T-helper 2 cell treated with Interferon-gamma antibody and Interleukin-4, amounts not matched to agents 5 μg/mL and 100 μg/mL, for 36 hours (primary cell): ENCODE measurements at places on chromosomes 4 and X.

DNA sequence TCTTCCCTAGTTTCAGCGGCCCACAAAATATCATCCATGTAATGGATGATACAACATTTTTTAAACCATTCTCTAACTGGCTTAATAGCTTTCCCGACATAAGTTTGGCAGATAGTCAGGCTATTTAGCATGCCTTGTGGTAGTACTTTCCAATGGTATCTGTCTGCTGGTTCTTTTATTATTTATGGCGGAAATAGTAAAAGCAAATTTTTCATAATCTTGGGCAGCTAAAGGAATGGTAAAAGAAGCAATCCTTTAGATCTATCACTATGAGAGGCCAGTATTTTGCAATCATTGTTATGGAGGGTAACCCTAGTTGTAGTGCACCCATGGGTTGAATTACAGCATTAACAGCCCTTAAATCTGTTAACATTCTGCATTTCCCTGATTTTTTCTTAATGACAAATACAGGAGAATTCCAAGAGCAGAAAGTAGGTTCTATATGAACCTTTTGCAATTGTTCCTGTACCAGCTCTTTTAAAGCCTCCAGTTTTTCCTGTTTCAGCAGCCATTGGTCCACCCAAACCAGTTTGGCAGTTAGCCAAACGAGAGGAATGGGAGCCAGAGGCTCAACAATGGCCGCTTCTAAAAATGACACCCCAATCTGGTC, 14.3 kb upstream of the HSD17B11 start:
- no peak for DNase-seq

GRCh38 chrX:109710181-109710580, 22.9 kb downstream of the ACSL4 start:
- DNase-seq: no peak

DNA sequence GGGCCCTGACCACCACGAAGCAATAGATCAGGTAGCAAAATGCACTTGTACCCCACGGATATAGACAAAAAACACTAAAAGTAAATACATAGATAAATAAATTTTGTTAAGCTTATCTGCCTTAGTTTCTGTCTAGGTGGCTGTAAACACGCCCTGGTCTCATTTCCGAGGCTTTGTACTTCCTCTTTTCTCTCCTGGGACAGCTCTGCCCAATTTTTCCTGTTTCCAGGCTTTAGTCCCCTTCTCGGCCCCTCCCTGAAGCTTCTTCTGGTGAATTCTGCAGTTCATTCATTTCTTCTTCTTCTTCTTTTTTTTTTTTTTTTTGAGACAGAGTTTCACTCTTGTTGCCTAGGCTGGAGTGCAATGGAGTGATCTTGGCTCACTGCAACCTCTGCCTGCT, 73.4 kb upstream of the STOX2 start:
- DNase-seq: no peak

DNA sequence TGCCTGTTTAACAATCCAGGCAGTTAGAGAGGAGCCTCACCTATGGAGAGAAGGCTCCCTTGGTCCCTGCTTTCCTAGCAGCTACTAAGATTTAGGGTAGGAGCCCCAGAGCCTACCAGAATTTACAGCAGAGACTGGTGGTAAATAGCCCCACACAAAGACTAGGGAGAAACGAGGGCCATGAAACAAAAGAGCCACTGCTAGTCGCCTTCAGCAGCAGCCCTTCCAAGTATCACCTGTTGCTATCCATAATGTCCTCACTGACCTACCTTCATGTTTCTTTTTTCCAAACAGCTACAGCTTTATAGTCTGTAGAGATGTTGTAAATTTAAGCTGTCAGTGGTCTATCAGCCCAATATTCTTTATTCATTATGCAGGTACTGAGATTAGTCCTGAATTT, 25.3 kb downstream of the ARHGEF6 start:
- DNase-seq: no peak

- DNase-seq: no peak
These were observed 42.8 kb downstream of the CUL4B start for GRCh38 chrX:120517936-120518335.

DNA sequence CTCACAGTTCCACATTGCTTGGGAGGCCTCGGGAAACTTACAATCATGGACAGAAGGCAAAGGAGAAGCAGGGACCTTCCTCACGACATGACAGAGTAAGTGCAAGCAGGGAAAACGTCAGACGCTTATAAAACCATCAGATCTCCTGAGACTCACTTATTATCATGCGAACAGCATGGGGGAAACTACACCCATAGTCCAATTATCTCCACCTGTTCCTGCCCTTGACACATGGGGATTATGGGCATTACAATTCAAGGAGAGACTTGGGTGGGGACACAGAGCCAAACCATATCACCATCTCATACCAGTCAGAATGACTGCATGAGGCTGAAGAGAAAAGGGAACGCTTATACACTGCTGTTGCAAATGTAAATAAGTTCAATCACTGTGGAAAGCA, 1066.9 kb upstream of the PCDH7 start:
- DNase-seq: no peak

DNA sequence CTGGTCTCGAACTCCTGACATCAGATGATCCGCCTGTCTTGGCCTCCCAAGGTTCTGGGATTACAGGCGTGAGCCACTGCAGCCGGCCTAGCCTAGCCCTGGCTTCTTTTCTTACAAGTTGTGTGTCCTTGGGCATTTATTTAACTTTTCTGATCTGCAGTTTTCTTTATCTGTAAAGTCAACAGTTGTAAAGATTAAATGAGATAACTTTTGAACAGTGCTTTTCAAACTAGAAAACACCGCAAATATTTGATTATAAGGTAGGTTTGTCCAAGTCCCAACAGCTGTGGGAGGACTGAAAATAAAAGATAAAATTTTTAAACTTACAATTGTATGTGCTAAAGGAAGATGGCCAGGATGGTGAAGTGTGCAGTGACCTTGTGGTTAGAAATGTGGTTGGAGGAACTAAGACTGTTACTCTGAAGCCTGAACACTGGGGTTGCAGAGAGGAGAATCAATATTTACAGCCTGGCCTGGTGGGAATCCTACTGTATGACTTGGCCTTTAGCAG, 44.8 kb downstream of the GSX2 start:
- DNase-seq: no peak

DNA sequence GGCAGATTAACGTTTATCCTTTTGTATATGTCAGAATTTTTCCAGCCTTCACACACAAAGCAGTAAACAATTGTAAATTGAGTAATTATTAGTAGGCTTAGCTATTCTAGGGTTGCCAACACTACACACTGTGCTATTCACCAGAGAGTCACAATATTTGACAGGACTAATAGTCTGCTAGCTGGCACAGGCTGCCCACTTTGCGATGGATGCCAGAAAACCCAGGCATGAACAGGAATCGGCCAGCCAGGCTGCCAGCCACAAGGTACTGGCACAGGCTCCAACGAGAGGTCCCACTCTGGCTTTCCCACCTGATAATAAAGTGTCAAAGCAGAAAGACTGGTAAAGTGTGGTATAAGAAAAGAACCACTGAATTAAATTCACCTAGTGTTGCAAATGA, 94.8 kb downstream of the TET2 start:
- no peak for DNase-seq

- no peak for DNase-seq
These were observed 34.7 kb upstream of the SPON2 start for GRCh38 chr4:1207157-1207470.

- no peak for DNase-seq
These were observed 298.5 kb upstream of the NR3C2 start for GRCh38 chr4:148740701-148741100.
